ENCODE measurements at places on chromosomes 4 and X.

DNA sequence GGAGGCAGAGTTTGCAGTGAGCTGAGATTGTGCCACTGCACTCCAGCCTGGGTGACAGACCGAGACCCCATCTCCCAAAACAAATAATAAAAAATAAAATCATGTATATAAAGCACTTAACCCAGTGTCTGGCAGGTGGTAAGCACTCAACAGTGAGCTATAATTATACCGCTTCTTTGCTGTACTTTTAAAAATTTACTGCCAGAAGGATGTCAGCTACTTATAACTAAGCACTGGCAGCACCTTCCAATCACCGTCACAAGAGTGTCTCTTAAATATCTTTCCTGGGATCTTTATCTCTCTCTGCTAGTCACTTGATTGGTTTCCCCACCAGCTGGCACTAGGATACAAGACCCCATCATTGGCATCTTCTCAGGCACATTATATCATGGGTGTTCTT is 53.9 kb upstream of the DAPP1 start:
- DNase-seq = peak; percentile 81

GRCh38 chr4:184950117-184950830 is 68.0 kb upstream of the HELT start:
- no peak for DNase-seq

- no peak for DNase-seq
These were observed 29.5 kb upstream of the BMP15 start for GRCh38 chrX:50881028-50881427.

DNA sequence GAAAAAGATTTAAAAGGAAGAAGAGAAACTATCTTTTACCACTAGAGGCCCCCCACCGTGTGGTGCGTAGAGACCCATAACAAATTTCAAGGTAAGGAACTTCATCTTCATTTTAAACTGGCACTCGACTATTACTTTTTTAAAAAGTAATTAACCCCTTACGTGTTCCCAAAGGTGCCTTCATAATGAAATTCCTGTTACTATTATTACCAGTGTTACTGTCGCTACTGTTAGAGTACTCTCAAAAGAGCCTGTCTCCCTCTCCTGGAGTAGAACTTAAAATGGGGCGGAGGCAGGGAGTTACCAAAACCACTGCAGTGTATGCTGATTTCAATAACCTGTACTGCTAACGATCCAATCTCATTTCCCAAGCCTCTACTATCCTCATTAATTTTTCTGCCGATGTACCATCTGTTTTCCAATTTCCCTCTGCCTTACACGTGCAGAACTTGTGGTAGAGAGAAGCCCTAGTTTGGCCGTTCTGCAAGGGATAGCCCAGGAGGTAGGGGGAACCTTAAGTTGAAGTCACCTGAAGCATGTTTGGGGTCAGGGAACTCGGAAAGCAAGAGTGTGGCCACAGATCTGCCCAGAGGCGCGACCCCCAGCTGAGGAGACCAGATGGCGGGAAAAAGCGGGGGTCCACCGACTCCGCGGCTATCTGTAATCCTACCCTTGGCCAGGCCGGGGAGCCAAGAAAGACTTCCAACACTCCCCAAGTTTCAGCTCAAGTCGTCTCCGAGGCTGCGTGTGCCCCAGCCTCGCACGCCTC is 720 bp upstream of the STK26 start:
- DNase-seq = peak; percentile 24

DNA sequence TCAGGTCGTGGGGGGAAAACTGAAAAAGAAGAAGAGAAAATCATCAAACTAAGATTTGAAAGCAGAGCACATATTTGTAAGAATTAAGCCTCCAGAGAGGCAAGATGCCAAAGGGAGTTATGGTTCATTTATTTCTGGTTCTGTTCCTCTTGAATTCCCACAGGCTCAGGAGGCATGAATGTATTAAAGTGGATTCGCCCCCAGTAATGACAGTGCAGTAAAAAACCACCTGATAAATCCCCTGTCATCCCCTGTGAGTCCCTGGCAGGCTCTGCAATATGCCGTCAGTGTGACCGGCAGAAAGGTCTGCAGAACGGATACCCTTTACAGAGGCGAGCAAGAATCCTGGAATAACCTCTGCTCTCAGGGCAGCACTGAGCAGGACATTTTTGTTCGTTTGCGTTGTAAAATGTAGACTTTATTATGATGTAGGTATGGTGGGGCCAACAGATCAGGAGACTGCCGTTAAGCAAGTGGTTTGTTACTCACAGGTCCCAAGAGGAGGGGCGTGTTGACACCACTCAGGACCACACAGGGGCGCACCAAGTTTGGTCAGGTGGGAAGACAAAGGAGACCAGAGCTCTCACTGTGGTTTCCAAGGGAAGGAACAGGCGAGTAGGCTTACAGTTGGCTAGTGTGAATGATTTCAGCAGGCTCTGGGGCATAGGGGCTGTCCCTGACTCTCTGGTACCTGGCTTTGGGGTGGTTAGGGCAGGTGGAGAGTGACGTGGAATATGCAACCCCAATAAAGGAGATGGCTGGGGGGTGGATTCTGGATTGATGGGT is 75.3 kb downstream of the DHRSX start:
- DNase-seq = no peak

DNA sequence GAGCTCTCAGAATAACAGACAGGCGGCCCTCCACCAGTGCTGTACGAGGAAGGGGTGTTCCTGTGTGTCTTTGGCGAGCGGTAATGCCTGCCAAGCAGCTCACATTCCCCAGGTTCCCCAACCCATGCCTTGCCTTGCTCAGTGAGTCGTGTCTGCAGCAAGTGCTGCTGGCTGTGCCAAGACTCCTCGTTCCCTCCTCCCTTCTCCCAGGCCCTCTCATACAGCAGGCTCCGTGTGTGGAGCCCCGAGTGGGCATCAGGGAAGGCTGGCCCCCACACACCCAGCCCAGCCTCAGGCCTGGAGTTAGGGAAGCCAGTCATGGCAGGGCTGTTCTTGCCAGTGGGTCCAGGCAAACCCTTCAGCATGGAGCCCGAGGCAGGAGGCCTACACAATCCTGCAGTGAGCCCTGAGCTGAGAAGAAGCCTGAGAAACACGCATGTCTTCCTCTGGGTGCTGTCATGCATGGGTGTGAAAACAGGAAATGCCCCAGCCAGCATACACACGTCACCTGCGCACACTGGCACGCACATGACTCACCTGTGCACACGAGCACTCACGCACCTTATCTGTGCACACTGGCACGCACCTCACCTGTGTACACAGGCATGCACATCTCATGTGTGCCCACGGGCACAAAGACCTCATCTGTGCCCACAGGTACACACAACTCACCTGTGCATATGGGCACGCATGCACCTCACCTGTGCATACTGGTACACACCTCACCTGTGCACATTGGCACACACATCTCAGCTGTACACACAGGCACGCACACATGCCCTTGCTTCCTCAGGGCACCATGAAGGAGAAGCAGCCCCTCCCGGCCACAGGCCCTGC is 238.7 kb downstream of the DHRSX start:
- no peak for DNase-seq

DNA sequence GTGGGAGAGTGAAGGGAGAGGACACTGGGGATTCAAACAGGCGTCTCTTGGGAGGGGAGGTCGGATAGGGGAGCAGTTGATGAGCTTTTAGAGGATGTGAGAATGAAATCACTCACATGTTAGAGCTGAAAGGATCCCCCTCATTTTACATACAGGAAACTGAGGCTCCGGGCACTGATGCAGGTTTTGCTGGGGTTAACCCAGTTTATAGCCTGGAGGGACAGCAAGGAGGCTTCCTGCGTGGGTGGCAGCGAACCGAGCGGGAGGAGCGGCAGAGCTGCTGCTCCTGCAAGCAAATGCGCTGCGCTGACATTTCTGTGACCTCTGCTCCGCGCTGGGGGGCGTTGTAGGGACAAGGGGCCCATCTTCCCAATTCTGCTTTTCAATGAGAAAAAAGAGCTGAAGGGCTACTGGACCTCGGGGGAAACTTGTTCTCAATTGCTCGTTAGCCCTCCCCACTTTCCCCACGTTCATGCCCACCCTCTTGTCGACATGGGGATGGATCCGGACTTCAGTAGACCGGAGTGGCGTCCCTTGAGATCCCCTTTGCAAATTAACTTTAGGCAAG is 1.2 kb upstream of the NEUROG2 start:
- no peak for DNase-seq

Measured in NCI-H524 treated with DMSO at 0.1 percent for 48 hours (cell line).